ENCODE measurements at places on chromosomes 2 and 18.

DNA sequence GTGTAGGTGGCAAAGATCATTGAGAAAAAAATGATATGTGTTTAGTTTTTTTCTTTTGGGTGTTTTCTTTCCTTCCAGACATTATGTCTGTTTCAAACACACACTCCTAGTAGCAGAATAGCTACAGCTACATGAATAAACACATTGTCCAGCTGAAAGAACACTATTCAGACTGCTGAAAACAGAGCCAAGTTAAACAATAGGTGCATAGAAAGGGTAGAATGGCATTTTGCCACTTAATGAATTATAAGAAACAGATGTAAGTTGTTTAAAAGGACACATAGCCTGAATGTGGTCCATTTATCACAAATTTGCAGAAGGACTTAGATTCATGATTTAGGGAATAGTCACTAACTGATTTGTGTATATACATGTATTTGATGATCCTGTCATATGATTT lies 20.1 kb downstream of the CTLA4 start:
- no peak for DNase-seq

DNA sequence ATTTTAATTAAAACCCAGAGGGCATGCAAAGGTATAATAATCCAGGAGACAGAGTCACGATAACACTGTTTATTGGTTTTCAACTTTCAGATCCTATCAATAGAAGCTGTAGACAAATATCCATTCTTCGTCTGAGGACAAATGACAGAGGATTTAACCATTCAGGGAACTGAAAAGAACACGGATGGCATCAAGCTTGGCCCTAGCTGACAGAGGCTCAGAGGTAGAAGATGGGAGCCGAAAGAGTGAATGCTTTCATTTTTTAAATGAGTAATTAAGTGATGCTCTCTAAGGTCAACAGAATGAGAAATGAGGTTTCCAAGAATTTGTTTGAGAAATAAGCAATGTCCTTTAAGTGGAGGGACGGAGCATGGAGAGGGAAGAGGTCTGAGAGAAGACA lies 62.1 kb downstream of the BCL2 start:
- no peak for DNase-seq

DNA sequence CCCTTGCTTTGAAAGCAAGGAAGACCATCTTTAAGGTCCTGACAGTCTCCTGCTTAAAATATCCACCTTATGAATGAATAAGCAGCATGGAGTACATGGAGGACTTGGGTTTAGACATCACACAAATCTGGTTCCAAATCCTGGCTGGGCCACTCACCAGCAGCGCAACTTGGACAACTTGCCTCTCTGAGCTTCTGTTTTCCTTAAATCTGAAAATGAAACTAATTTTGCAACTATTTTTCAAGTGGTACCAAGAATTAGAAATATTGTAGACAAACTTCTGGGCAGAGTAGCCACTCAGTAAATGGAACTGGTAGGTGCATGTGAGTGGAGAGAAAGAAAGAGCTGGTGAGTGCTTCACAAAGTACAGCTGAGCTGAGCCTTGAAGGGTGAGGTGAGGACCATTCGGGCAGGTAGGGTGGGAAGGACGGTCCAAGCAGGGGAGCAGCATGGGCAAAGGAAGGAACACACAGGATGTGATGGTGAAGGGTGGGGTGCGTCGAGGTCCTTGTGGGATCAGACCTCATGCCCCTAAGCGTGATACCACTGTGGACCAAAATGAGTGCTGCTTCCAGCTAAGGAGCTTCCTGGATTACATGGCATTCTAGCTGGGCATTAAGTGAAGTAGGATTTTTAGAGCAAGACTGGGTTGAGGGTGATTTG lies 14.4 kb upstream of the TET3 start:
- DNase-seq, result no peak

DNA sequence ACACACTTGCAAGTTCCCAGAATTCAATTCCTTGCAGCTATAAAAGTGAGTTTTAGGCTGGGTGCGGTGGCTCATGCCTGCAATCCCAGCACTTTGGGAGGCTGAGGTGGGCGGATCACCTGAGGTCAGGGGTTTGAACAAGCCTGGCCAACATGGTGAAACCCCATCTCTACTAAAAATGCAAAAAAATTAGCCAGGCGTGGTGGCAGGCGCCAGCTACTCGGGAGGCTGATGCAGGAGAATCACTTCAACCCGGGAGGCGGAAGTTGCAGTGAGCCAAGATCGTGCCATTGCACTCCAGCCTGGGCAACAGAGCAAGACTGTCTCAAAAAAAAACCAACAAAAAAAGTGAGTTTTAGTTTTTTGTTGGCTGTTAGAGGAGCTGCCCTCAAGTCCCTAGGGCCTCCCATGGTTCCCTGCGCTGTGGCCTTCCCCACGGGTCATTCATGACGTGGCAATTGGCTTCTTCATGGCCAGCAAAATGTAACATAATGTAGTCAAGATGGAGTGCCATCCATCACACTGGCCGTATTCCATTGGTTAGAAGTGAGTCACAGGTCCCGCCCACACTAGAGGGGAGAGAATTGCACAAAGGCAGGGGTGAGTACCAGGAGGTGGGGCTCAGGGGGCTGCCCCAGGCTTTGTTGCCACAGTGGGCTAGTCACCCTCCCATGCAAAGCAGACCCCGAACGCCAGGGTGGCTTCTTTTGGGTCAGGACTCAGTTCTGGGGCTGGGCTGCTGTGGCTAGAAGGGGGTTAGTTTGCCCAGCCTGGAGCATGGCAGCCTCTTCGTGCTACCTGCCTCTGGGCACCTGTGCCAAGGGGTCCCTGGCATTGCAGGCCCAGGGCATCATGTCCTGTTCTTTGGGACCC lies 37.7 kb upstream of the INHBB start:
- no peak for DNase-seq

- DNase-seq, result peak; percentile 57
Observed at GRCh38 chr2:24920098-24920808, at the start of gene ADCY3. TSS of gene ADCY3 (minus strand) at chr2:24920237. CDS start at chr2:24918987, 1,250 bp downstream.

DNA sequence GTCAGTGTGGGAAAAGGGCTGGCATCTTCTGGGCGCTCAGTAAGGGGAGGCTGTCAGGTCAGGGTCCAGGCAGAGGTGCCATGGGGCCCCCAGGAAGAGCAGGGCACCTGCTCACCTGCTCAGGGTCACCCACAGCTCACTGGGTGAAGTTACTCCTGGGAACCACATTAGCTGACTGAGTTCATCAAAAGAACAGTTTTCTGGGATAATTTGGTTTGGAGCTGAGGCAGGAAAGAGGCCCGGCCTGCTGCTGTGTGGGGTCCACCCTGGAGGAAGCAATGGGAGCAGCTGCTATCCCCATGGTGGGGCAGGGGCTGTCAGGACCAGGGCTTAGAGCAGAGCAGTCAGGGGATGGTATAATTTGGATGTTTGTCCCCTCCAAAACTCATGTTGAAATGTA lies 97.2 kb upstream of the GPC1 start:
- DNase-seq, result no peak

DNA sequence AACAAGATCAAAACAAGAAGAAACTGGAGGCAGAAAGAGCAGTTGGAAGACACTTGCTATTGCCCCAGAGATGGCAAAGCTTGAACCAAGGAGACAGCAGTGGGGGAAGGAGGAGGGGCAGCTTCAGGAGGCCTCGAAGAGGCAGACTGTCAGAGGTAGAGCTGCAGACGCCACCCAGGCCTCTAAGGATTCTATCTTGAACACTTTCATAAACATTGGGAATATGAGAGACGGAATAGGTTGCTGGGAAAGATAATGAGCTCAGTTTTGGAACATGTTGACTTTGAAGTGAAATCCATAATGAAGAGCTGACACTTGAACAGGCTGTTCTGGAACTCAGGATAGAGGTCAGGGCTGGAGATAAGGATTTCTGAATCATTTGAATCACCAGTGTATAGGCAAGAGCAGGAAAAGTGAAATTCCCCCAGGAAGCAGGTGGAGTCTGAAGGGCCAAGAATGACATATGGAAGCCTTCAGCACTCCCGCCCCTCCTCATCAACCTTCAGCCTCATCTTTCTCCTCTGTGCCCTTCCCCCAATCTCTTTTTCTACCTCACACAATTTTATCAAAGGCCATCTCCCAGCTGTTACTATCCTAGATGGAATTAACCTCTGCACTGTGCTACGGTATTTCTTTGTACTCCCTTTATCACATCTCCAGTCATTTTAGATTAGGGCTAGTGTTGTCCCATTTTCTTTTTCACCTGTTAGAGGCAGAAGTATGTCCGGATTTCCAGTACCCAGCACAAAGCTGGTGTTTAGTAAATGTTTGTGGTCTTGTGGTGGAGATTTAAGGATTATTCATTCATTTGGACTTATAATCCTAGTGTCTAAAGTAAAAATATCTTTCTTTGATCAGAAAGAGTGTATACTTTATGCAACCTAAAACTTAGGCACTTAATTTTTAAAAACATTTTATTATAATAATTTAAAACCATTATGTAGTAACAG lies 47.5 kb upstream of the RTN4 start:
- DNase-seq, result no peak

- DNase-seq, result peak; percentile 43
Observed at GRCh38 chr2:172556284-172557033, 569 bp downstream of the PDK1 start.

DNA sequence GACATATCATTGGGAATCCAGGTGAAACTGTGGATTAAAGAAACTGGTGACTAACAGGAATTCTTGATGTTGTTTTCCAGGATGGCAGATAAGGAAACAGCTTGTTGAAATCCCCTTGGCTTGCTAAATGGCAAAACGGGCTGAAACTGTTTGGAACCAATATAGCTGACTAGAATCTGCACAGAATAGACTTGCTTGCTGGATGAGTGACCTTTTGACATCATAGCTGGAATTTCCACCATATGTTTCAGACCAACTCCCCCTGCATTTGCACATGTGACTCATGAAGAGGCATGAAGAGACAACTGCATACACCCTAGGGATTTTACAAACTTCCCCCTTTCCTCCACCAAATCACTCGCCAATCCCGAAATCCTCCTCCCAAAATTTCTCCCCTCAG lies 87.7 kb upstream of the LYPD1 start:
- no peak for DNase-seq

GRCh38 chr2:73564986-73565385 lies 77.2 kb downstream of the NAT8 start:
- DNase-seq, result no peak

DNA sequence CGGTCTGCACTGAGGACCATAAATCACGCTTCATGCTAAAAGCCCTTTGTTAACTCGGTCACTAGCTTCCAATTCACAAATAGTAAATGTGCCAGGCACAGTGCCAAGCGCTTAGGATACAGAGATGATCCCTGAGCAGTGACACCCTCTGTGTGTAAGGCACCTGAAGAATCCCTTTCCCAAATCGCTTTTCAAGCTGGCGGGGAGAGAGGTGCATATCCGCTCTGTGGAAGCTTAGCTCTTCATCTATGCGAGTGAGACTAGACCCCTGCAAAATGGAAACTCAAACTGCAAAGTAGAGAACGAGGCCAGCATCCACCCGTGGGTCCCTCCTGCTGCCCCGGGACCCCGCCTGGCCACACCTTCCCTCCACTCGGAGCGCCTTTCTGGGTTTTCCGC lies 2.4 kb downstream of the PIEZO2 start:
- no peak for DNase-seq

DNA sequence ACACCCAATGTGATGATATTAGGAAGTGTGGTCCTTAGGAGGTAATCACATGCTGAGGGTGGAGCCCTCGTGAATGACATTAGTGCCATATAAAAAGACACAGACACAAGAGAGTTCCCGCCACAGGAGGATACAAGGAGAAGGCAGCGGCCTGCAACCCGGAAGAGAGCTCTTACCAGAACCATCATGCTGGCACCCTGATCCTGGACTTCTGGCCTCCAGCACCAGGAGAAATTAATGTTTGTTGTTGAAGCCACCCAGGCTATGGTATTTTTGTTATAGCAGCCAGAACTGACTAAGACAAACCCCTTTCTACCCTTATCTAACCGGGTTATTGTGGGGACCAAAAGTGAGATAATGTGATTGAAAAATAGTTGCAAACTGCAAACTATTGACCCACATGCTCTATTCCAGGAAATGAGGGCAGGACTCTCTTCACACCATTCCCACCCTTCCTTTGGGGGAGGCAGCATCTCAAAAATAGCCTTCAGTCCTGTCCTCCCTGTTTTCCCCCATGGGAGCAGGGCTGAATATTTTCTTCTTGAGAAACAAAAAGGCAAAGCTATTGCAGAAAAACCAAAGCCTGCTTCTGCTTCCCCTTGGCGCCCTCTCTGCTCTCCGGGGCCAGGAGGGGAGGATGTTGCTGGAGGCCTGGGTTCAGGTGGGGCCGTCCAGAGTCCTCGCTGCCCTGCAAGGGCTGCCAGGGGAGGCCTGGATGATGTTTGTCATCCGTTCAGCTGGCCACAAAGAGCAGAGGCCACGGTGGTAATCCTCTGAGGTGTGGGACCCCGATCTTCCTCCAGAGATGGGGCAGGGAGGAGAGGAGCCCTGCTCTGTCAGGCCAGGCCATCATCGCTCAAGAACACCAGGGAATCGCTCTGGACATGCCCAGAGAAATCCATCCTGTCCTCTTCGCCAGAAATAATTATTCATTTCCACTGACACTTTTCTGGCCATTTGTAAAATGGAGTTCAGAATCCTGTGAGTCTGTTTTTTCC lies 73.8 kb upstream of the HAAO start:
- no peak for DNase-seq

- DNase-seq, result no peak
Observed at GRCh38 chr2:225318440-225318839, 81.1 kb upstream of the NYAP2 start.

DNA sequence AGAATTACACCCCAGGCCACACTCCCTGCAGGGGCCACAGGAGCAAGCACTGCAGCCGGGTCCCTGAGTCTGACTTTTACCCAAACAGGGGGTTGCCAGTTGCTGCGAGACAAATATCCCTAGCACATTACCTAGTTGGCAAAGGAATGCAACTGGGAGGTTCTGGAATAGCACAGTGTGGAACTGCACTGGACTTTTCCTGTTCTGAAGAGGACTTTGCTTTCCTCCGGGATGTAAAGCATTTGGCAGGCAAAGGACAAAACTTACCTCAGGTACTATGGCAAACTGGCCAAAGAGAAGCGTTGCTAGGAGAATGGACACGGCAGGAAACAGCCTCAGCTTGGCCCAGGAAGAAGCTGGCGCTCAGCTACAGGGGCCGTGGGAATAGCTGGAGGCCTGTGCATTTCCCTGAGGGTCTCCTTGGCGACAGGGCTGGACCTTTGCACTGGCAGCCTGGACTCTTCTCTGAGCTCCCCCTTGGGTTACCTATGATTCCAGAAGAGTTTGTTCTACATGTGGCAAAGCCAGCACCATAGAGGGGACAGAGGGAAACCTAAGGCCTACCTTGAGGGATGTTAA lies 45.0 kb downstream of the BCL11A start:
- no peak for DNase-seq

DNA sequence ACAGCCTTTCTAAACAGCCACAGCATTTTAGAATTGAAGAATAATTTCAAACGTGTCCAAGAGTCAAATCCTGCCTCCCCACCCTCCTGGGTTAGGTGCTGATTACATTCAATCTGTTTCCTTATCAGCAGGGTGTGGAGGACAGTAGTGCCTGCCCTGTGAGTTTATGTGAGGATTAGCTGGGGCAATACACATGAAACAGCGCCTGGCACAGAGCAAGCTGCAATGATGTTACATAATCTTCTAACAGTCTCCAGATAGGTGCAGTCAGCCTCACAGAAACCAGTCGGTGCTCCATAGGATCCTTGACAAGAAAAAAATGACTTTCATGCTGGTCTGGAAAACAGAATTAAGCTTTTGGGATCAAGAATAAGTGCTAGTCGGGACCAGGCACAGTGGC lies 91.7 kb upstream of the ITGA6 start:
- DNase-seq, result no peak

- DNase-seq, result no peak
Observed at GRCh38 chr2:204608237-204608939, 63.1 kb downstream of the PARD3B start.

GRCh38 chr2:208189810-208190503 lies at the start of gene C2orf80:
TSS of gene C2orf80 (minus strand) at chr2:208190030. CDS start at chr2:208186986, 3,044 bp downstream.
- DNase-seq, result no peak
